Left hindlimb (tissue), 1 donor: ENCODE measurements at places on chromosomes 6 and 20.
A peak's percentile ranks its signal among the peaks of the same experiment; 100 is the strongest.

GRCh38 chr20:52593654-52594053 is 378.5 kb upstream of the TSHZ2 start:
- DNase-seq, result no peak

GRCh38 chr20:5835871-5836270 is 85.7 kb downstream of the SHLD1 start:
- no peak for DNase-seq

DNA sequence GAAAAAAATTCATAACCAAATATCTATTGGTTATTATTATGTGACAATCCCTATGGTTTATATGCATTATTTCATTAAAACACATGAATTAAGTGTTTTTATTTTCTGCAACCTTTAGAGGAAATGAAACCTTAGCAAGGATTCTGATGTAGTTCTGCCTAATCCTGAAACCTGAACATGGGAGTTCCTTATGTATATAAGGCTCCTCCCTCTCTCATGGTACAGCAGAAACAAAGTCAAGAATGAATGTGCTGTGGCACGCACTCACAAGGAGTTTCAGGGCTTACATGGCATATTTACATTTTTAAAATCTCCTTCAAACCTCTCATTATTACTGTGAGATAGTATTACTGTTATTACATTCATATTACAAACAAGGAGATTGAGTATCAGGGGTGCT is 426.4 kb upstream of the CITED2 start:
- no peak for DNase-seq

DNA sequence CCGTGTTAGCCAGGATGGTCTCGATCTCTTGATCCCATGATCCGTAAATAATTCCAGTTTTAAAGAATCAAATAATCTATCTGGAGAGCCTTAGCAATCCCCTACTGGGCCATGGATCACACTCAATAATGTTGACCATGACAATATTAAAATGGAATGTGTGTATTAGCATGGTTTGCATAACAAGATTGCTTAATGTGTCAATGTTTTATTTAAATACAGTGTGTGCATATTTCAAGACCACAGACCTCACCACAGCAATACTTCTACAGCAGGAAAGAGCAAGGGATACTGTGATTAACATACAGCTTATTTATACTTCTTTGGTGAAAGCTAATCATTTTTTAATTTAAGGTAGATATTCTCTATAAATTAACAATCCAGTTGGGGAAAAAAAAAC is 470.4 kb downstream of the TFAP2B start:
- DNase-seq, result no peak

GRCh38 chr20:2527762-2528161 is 8.6 kb upstream of the TMC2 start:
- no peak for DNase-seq

- no peak for DNase-seq
Observed at GRCh38 chr6:162442687-162443086, 284.9 kb downstream of the PRKN start.

DNA sequence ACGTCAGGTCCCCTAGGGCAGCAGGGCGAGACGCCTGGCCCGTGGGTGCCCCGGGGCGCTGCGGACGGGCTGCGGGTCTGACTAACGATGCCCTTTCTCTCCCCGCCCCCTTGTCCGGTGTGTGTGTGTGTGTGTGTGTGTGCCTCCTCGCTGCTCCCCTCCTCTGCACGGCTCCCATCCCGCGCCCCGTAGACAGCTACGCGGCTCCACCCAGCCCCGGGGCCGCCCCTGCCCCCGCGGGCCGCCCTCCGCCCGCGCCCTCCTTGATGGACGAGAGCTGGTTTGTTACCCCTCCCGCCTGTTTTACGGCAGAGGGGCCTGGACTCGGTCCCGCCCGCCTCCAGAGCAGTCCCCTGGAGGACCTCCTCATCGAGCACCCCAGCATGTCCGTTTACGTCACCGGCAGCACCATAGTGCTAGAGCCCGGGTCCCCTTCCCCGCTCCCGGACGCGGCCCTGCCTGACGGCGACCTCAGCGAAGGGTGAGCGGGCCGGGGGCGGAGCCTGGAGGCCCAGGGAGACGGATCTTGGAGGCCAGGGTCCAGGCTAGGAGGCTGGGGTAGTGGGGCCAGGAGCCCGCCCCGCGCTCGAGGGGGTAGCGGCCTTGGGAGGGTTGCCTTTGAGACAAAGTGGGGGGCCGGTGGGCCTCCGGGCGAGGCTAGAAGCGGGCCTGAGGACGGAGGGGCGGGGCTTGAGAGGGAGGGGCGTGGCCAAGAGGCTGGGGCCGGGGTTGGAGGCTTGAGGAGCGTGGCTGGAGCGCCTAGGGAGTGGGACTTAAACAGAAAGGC is 5.1 kb downstream of the TP53INP2 start:
- DNase-seq, result peak; percentile 89

- DNase-seq, result no peak
Observed at GRCh38 chr6:10495029-10495428, 26.1 kb upstream of the GCNT2 start.

DNA sequence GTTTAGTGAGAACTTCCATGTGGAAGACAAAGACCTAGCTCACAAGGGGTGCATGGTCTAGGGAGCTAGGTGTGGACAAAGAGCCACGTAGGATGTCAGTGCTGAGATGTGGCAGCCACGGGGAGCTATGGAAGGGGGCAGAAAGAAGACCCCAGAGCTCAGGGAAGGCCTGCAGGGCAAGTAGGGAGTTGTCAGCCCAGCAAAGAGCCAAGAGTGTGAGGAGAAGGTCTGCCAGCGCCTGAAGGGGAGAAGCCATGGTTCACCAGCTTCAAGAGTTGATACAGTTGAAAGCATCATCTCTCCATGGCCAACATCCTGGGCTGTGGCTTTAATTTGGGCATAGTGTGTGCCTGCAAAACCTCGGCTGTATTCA is 95.6 kb downstream of the CDH26 start:
- no peak for DNase-seq

GRCh38 chr20:298776-299391 is 1.5 kb downstream of the ZCCHC3 start:
- DNase-seq, result no peak

GRCh38 chr20:62760471-62760855 is 35.8 kb upstream of the MRGBP start:
- peak; percentile 53 for DNase-seq

- no peak for DNase-seq
Observed at GRCh38 chr6:42616716-42617115, 52.9 kb downstream of the UBR2 start.

- no peak for DNase-seq
Observed at GRCh38 chr6:40440053-40440452, 147.1 kb downstream of the LRFN2 start.

GRCh38 chr6:2542858-2543218 is 207.9 kb downstream of the MYLK4 start:
- DNase-seq, result no peak

GRCh38 chr6:114718186-114718585 is 375.4 kb upstream of the HS3ST5 start:
- DNase-seq, result no peak

- no peak for DNase-seq
Observed at GRCh38 chr6:164419099-164419498, 890.3 kb downstream of the C6orf118 start.

- no peak for DNase-seq
Observed at GRCh38 chr20:54608039-54608745, 132.8 kb downstream of the DOK5 start.

DNA sequence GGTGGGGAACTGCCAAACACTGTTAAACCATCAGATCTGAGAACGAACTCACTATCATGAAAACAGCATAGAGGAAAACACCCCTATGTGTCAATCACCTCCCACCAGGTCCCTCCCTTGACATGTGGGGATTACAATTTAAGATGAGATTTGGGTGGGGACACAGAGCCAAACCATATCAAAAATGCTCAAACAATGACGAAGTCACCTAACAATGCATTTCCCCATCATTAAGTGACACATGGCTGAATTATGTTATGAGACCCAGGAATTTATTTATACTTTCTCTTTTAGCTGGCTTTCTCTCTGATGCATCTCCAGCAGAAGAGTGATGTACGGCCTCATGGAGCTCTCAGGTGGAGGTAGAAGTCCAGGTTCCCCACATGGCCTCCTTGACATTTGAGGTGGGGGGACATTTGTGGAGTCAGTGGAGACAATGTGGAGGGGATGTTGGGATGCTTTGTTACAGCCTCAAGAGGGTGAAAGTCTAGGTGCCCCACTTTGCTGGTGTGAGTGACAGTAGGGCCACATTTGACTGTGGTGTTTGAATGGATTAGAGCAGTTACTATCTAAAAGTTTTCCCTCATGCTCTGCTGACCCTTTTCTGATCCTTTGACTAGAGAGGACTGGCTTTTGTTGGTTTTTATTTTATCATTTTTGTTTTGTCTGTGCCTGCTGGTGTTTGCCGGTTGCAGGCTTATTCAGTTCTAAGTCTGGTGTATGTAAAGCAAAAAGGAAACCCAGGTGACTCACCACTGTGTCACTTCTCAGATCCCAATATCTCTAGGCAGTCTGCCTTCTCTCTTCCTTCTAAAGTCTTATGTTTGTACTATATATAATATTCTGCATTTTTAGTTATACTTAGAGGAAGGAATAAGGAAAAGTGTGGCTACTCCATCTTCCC is 18.5 kb upstream of the DCBLD1 start:
- DNase-seq, result no peak

- no peak for DNase-seq
Observed at GRCh38 chr20:39019805-39020325, 57.7 kb downstream of the DHX35 start.

- DNase-seq, result no peak
Observed at GRCh38 chr6:36933102-36933501, 21.4 kb upstream of the PI16 start.

GRCh38 chr20:43352996-43353395 is 104.7 kb upstream of the SRSF6 start:
- no peak for DNase-seq

DNA sequence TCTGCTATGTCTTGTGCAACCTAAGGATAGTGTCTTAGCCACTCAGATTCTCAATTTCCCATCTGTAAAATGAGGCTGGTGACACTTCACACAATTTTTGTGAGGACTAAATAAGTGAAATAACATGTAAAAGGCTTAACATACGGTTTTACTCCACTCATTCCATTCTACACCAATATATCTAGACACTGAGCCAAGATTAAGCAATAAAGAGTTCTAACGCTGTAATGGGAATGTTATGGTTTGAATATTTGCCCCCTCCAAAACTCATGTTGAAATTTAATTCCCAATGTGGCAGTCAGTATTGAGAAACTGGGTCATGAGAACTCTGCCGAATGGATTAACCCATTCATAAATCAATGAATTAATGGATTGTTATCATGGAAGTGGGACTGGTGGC is 301.0 kb downstream of the HACE1 start:
- DNase-seq, result no peak

GRCh38 chr6:12749531-12750379 is 33.2 kb downstream of the PHACTR1 start:
- peak; percentile 28 for DNase-seq

- no peak for DNase-seq
Observed at GRCh38 chr6:152096863-152097496, 289.5 kb downstream of the ESR1 start.

- no peak for DNase-seq
Observed at GRCh38 chr20:58790454-58790853, 60.2 kb downstream of the GNAS-AS1 start.

- DNase-seq, result no peak
Observed at GRCh38 chr6:125253881-125254280, 47.9 kb downstream of the HDDC2 start.

DNA sequence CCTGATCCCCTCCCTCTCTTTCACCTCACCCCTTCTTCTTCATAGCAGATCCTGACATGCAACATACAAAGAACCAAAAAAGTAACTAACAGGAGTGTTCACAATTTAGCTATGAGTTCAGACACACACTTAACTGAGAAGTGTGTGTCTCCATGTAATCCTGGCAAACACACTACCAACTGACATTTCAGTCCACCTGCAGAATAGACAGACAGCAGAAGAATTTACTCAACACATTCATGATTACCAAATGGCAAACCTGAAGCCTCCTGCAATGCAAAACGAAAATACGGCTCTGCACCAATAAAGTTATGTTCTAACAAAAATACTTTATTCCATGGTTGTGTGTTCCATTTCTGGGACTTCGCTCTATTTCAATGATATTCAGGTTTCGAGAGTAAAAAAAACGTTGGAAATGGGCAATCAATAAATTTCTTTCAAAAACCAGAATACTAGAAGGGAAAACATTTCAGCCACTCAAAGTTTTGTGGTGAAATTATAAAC is 2.6 kb downstream of the BACH2 start:
- no peak for DNase-seq

DNA sequence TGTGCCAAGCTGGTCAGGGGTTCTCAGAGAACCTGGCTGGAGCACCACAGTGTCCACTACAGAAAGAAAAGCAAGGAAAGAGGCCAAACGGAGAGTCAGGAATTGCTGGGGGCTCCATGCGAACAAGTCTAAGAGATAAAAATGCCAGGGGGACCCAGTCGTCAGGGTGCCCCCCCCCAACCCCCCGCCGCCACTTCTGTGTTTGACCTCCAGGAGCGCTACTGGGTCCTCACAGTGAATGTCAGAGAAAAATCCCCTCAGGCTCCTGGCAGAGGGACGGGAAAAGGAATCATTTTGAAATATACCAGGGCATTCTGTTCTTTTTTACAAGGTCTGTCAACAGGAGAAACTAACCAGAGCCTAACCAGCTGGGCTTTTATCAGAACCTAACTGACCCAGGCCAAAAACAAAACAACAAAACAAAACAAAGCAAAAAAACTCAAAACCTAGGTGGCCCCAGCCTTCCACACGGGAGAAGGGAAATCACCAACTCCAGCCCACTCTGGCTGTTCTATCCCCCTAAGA is 17.9 kb upstream of the NELFCD start:
- DNase-seq, result no peak

- peak; percentile 57 for DNase-seq
Observed at GRCh38 chr6:42118162-42119001, 24.0 kb downstream of the C6orf132 start.

DNA sequence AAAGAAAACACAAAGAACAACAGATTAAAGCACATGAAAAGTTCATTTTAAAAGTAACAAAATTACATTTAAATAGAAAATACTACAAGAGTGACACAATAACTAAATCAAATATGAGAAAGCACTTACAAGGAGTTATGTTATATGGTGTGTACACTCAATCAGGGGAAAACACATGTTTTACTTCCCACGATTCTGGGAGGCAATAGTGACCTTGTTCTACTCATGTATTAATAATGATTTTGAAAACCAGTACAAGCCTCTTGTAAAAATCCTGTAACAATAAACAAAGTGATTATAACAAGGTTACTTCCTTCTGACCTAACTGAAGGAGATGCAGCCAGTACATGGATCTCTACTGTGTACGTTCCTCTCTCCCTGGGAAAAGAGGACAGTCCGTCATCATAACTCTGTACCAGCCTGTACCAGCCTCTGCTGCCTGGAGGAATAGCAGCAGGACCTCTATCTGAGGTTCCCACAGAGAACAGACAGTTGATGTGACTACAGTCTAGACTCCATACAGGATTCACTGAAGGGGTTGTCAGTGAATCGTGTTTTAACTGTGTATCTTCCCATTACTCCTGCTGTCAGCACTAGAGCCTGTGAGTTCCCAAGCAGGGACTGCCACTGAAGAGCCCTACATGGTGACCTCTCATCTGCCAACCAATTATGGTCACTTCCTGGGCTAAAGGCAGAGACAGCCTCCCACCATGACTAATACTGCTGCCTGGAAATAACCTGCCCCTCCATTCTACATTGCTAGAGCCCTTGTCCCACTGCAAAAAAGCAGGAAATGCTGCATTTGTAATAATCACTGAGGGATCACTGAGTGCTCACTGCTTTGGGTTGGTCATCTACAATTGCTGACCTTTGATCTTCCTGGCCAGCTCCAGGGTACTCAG is 149.7 kb downstream of the KIF16B start:
- no peak for DNase-seq
